ENCODE measurements at places on chromosomes 3 and 15. TPM values are rescaled to one million over a fixed set of nuclear protein-coding genes. Genes with fewer than 3 reads are reported as not detected.

DNA sequence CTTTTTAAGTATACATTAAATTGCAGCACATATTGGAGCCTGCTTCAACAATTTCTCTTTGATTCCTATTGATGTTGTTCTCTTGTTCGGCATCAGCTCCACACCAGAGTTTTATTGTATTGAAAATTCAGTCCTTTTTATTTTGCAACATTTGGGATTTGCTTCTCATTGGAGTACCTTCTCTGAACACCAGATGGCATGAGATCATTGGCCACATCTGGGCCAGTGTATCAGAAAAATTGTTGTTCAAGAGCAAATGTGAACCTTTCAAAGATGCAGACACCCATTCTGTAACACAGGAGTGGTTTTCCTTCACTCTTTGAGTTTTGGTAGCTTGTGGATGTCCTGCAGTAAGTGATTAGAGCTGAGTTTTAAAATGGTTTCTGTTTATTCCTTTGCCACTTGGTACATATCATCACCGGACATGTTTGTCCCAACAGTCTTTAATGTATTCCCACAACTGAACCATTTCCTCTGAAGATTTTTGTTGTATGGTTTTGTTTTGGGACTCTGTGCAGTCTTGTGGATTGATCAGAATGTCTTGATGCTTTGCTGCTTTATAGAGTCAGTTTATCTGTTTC is 96.1 kb downstream of the MCTP2 start:
- DNase-seq, result no peak

GRCh38 chr3:193347521-193348501 is 30.7 kb downstream of the ATP13A5 start:
- DNase-seq, result no peak

DNA sequence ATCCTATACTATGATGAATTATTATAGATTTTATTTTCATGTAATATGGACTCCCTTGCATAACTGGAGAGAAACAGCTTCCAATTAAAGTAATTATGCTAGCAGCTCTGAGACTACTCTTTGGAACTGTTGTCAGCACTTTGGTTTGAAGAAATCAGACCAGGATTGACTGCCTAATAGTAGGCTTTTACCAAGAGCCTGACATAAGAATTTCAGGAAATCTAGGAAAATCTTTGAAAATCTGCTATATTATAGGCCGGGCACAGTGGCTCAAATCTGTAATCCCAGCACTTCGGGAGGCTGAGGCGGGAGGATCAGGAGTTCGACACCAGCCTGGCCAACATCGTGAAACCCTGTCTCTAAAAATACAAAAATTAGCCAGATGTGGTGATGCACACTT is 62.9 kb downstream of the ZNF609 start:
- no peak for DNase-seq

GRCh38 chr3:157311633-157312375 is 124.8 kb upstream of the PTX3 start:
- DNase-seq, result no peak

- DNase-seq, result no peak
Observed at GRCh38 chr3:60755094-60755493, 496.2 kb downstream of the FHIT start.

The TRIM42 gene
- total RNA-seq, result not detected

The ISLR gene
- 186 TPM for total RNA-seq

The FBXL2 gene
- 14.1 TPM for total RNA-seq

The PPARG gene
- 29.1 TPM for total RNA-seq

The MAGEL2 gene
- 3.2 TPM for total RNA-seq
